Right lung (tissue), 10 donors: ENCODE measurements at places on chromosomes 7 and 10. TPM values are rescaled to one million over a fixed set of nuclear protein-coding genes. Genes with fewer than 3 reads are reported as not detected.

DNA sequence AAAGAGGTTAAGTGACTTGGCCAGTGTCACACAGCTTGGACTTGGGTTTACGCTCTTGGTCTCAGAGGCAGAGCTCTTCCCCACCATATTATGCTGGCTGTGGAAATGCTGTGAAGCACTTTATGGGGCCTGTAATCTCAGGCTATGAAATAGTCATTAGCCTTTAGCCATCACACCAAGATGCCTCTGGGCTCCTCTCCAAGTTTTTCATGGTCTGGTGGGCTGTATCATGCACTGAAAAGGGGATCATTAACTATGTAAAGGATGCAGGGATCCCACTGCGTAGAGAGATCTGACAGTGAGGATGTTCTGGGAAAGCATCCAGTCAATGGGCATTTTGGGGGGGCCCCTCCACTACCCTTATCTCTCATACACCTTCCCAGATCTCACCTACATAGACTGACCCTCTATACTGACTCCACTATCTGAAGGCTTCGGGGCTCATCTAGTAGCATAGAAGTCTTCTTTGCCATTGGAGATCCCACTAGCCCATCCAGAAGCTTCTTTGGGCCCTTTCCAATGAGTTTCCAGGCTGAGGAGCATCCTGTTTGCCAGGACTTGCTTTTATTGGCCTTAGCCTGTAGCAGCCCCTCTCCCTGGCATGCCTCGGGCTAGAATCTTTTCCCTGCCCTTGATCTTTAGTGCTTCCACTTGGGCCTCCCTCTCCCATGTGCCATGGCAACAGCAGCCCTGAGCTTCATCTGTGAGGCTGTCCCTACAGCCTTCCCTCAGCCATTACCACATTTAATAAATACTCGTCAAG lies 19.6 kb downstream of the FRMPD2 start:
- no peak for DNase-seq

- DNase-seq: peak; percentile 23
Measured at GRCh38 chr7:95845007-95845406, 72.7 kb downstream of the DYNC1I1 start.

- no peak for DNase-seq
Measured at GRCh38 chr10:119031496-119032059, 2.1 kb downstream of the NANOS1 start.

DNA sequence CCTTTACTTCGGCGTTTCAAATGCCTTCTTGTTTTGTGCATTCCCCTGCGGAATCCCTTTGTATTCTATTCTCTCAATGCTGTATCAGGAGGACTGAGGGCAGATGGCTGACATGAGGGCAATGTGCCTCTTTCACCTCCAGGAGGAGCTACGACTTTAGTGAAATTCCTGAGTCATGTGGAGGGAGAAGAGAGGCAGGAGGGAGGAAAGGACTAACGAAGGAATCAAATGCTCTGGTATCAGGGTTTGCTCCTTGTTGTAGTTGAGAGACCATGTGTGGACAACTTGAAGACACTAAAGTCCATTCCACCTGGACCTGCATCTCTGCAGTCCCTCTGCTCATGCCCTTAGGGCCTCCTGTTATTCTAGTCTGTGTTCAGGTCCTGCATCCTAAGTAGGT lies 40.2 kb upstream of the PRSS58 start:
- DNase-seq: no peak

DNA sequence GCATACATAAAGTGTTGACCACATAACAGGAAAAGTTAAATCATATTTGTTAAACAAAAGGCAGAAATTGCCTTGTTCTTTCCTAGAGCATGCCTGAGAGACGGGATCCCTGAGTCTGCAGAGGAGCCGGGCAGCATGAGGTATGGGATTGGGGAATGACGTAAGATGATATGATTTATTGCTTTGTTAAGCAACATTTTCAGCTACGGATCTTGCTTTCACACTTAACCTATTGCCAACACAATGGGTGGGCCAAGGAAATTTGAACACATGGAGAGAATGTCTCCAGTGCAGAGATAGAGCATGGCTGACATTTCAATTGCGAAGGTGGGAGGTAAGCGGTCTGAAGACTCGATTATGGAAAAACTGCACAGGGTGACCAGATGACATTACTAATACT lies 76.7 kb downstream of the EMX2 start:
- DNase-seq: no peak

- no peak for DNase-seq
Measured at GRCh38 chr10:114402871-114403540, 1.3 kb downstream of the AFAP1L2 start.

DNA sequence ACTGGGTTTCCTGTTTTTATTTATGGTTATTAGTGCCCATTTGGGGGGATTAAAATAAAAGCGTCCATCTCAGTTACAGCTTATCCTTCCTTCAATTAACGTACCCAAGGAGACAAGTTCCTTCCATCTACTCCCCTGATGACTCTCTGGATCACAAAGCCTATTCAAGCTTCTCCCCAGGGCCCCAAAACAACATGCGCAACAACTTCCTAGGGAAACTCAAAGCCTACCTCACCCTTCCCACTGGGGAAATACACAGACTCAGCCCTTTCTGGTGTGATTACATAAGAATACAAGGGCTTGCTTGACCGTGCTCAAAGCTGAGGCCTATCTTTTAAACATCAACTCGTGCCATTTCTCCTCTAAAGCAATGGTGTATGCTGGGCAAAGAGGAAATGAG lies 112.4 kb downstream of the CDK6 start:
- DNase-seq: no peak

GRCh38 chr7:139973101-139974050 lies 89.4 kb downstream of the PARP12 start:
- no peak for DNase-seq

DNA sequence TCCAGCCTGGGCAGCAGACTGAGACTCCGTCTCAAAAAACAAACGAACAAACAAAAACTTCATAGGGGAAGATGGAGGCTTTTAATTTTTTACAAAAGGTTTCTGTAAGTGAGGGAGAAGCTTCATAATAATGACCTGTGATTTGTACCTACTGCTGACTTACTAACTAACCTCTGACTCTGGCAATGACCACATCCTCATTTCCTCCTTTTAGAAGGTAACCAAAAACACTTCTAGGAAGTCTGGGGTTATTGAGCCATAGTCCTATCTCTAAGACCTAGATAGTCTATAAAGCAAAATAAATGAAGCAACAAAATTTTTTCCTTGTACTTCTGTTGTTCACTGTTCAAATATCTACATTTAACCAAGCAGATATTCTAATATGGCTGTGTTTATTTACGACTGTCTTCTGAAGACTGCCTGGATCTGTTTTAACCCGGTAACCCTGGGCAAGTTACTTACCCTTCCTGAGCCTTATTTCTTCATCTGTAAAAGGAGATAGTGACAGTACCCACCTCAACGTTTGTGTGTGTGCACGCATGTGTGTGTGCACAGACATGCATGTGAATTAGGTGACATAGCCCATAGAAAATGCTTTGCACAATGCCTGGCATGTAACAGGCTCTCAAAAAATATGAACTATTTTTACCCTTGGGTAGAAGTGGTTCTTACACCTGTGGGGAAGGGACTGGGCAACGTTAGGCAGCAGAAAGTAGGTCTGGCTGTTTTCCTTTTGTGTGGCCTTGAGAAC lies 30.8 kb upstream of the SMNDC1 start:
- no peak for DNase-seq

GRCh38 chr7:46237466-46237865 lies 316.4 kb upstream of the IGFBP3 start:
- DNase-seq: no peak

- no peak for DNase-seq
Measured at GRCh38 chr10:15385552-15386455, 14.7 kb upstream of the FAM171A1 start.

DNA sequence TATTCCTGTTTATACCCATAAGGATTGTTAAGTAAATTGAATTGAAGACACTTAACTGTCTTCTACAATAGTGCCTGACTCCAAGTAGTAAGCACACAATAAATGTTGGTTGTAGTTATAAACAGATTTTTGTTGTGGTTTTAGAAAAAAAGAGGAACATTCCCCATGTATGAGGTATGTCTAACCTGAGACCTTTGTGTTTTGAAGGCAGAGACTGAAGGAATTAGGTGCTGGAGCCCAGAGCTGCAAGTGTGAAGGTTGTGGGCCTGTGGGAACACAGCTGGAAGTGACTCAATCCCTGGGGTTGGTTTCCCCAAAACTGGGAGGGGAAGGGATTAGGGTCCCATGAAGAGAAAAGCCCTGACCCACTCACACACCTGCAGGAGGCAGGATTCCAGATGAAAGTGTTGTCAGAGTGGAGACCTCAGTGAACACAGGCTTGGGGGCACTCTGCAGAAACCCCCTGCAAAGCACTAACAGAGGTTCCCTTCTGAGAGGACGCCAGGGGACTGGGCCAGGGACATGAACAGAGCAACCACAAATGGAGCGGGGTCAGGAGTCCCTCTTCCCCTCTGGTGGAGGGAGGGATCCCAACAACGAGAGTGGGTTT lies 265.1 kb upstream of the KLF14 start:
- DNase-seq: no peak

GRCh38 chr7:128121711-128122530 lies 90.7 kb upstream of the LRRC4 start:
- DNase-seq: no peak

GRCh38 chr10:30637881-30638467 lies 8.4 kb upstream of the LYZL2 start:
- no peak for DNase-seq

GRCh38 chr10:116723428-116724281 lies 18.7 kb downstream of the HSPA12A start:
- DNase-seq: no peak

GDF2 gene
- 0.13 TPM for polyA plus RNA-seq

DNAJC1 gene
- 31.3 TPM for polyA plus RNA-seq

PTN gene
- polyA plus RNA-seq: 81.0 TPM

SMURF1 gene
- polyA plus RNA-seq: 18.2 TPM

NME8 gene
- 0.48 TPM for polyA plus RNA-seq

SYT15 gene
- 23.6 TPM for polyA plus RNA-seq

RAB19 gene
- 1.7 TPM for polyA plus RNA-seq
